Activated T-helper 2 cell treated with anti-CD3 and anti-CD28 coated beads, Interferon-gamma antibody, Interleukin-2, Interleukin-4, amounts not matched to agents 10 μg/mL and 5 μg/mL and 100 μg/mL, durations not matched to agents 14 hours and 24 hours and 36 hours (primary cell): ENCODE measurements at places on chromosomes 3 and 15. TPM values are rescaled to one million over a fixed set of nuclear protein-coding genes. Genes with fewer than 3 reads are reported as not detected.
A peak's percentile ranks its signal among the peaks of the same experiment; 100 is the strongest.

- DNase-seq = no peak
These were observed 12.4 kb upstream of the NFKBIZ start for GRCh38 chr3:101836652-101837598.

GRCh38 chr3:185820973-185821758 lies 3.7 kb downstream of the IGF2BP2 start:
- no peak for DNase-seq

AP3B2 gene
- not detected in 2 replicates for total RNA-seq

- no peak for DNase-seq
These were observed 35.7 kb downstream of the PYGO1 start for GRCh38 chr15:55552451-55552850.

ROBO2 gene
- total RNA-seq = not detected in 2 replicates

DNA sequence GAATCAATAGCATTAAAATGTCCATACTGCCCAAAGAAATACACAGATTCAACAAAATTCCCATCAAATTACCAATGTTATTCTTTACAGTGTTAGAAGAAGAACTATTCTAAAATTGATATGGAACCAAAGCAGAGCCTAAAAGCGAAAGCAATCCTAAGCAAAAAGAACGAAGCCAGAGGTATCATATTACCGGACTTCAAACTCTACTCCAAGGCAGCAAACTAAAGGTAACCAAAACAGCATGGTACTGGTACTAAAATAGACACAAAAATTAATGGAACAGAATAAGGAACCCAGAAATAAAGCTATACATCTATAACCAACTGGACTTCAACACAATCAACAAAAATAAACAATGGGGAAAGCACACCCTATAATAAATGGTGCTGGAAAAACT lies 167.5 kb downstream of the ADAMTS9 start:
- DNase-seq = no peak

PRR20G gene
- total RNA-seq = not detected in 2 replicates

GRCh38 chr15:77821188-77821958 lies 188.7 kb upstream of the LINGO1 start:
- DNase-seq = peak; percentile 13

DNA sequence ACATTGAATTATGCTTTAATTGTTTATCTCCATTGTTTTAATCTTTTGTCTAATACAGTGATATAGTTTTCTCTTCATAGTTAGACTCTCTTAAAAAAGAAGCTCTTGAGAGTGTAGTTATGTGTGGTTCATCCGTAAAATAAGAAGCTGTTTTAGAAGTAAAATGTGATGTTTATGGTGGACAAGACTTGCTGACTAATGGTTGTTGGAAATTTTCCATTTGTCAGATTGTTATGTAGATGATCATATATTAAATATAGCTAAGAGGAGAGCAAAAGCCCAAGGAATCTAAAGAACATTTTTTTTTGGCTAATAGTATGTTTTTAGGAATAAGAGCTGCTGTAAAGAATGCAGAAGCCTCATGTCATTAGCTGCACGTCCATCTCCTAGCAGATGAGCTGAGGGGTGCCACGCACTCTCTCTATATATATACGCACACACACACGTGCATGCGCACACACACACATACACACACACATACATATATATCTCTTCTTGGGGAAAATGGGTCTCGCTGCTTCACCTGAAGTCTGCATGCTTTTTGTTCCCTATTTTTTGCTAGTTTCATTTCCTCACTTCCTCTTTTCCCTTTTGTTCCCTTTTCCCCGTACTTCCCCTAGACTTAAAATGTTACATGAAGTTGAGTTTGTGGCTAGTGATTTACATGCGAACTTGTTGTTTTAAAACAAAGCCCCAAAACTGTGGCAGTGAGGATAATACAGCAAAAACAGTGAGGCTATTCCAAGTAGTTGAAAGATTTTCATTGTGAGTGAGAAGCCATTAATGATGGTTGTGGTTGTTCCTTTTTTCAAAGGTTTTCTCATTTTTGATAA lies 107.8 kb downstream of the MBNL1 start:
- no peak for DNase-seq

DNA sequence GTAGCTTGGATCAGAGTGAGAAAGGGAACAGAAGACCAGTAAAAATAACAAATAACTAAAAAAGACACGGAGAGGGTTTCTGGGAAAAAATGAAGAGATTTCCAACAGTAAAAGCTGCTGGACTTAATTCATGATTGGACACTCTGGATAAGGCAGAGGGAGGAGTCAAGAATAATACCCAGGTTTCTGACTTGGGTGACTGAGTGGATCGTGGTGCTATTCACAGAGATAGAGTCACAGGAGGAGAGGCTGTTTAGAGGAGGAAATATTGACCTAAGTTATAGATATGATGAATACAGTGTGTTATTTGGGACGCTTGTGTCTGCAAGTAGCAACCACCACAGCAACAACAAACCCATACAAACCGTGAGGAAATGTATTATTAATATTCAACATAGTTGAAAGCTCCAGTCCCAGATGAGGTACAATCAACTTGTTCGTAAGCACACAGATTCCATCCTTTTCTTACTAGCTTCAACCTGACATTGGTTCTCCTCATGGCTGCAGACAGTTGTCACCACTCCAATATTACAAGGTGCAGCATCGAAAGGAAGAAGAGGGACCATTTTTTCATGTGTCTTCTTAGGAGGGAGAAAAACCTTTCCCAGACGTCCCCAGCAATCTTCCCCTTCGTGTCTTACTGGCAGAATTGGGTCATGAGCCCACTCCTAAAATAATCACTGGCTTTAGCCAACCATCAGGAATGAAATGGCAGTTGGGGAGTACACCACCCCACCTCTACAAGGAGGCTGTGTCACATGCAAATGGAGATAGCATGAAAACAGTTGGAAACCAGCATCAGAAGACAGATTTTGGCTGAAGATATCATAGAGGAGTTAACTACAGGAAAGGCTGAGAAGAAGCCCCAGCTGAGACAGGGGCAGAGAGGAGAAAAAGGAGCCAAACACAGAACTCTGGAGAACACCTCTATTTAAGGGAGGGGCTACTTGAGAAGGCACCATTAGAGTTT lies 387.8 kb downstream of the SHQ1 start:
- no peak for DNase-seq

IL5RA gene
- total RNA-seq = 0.18 TPM in 1 of 2 replicates, not detected in the other

CCR3 gene
- total RNA-seq = not detected in 2 replicates

SCAANT1 gene
- total RNA-seq = 1.8 TPM in 1 of 2 replicates, not detected in the other

DNA sequence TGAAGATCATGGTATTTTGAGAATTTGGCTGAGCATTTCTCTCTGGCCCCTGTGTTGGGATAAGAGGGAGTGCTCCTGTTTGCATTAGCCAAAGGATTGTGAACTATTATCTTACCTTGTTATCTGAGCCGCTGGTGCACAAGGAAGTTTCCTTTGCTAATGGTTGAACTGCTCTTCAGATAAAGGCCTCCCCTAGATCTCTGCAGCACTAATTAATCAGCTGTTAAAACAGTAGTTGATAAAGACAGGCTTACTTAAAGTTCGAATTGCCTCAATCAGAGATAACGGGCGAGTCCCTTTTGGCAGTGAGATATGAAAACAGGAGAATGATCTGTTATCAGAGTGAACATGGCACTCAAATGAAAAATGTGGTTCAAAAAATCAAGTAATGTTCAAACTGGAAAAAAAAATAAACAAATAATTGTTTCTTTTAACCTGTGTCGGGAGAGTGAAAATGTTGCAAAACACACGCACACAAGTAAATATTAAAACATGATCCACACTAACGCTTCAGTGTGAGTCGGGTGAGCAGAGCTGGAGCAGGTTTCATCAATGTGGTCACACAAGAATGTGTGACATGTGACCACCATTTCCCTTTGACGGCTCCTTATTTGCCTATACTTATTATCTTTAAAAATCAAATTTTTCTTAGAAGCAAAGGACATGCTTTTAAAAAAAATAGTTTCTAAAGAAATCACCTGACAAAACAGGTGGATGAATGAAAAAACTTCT lies 469.1 kb downstream of the SOX2 start:
- DNase-seq = no peak

GRCh38 chr3:23129117-23129516 lies 74.0 kb upstream of the UBE2E2 start:
- DNase-seq = no peak

DNA sequence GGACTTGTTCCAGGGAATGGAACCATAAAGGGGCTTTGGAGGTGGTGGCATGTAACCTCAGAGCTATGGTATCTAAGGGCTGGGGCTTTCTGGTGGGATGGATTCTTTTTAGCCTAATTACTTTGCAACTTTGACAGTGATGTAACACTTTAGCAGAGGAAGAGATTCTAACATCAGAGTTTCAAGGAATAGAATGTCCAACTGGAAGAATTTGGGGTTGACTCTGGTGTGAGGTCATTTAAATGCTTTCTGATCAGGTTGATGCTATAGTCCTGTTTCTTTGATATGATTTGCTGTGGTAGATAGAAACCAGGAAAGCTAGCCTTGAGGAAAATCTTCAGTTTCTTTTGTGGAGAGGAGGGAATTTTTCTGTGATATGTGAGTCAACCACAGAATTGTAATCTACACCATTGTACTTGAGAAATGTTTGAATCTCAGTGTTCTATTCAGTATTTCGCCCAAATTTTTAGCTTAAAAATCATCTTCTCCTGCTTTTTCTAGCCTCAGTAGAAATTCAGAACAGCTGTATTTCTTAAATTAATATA lies 40.0 kb downstream of the ATP2C1 start:
- no peak for DNase-seq

- no peak for DNase-seq
These were observed 7.1 kb downstream of the CPLX3 start for GRCh38 chr15:74833376-74834107.

CMTM7 gene
- 60.0 and 60.9 TPM in 2 replicates for total RNA-seq

GRCh38 chr15:24318981-24319380 lies 356.6 kb upstream of the NPAP1 start:
- no peak for DNase-seq

SRGAP3 gene
- total RNA-seq = 0.71 and 0.85 TPM in 2 replicates

DNA sequence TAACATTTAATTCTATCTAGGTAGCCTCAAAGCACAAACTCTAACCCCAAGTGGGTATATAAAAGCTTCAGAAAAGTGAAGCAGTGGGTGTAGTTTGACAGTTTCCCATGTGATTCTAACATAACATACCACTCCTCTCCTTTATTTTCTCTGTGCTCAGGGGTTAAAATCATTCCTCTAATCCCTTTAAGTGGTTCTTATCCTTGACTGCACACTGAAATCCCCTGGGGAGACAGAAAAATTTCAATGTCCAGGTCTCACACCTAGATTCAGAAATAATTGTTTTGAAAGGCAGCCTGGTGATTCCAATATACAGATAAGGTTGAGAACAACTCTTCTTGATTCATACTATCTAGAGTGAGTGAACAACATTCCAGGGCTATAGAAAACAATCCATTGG lies 986.4 kb downstream of the ROBO1 start:
- DNase-seq = no peak

TMEM158 gene
- 1.7 and 1.9 TPM in 2 replicates for total RNA-seq

DNA sequence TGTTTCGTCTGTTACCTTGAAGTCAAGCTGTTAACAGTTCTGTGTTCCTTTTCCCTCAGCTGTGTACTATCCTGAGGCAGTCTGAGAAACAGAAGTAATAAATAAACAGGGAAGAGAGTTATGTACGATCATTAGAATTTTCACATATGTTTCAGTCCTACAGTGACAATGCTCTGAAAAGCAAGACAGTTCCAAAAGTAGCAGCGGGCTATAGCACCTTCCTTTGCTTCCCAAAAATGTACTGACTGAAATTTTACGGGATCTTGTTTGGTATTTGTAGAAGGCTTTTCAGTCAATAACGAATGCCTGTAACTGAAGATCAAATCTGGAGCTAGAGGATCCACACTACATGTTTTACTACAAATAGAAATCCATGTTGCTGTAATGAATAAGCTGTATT lies 428.1 kb downstream of the PYDC2 start:
- no peak for DNase-seq

SH2D7 gene
- total RNA-seq = not detected in 2 replicates

TMC3 gene
- not detected in 2 replicates for total RNA-seq

DNA sequence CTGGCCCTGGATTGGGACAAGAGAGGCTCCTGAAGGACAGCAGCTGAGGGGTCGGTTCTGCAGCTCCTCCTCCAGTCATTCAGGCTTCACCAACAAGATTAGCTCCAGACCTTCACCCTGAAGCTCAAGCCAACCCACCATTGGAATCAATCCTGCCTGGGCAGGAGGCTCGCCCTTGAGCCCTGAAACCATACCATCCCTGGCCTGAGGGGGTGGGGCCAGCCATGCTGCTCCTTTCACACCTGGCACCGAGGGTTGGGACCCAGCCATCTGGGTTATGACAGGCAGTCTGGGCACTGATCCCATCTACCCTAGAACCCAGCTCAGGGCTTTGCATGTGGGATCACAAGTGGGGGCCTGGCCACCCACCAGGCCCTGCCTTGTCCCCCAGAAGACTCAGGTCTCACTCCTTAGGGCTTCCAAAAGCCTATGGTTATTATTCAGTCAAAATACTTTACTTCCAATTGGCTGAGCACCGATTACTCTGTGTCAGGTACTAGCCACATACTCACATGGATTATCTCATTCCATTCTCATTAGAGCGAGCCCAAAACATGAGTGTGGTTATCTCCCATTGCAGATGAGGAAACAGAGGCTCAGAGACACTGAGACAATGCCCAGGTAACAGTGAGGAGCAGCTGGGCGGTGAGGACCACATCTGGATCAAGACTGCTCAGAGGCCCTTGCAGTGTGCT lies 3.1 kb downstream of the ABHD14B start:
- DNase-seq = no peak

GHSR gene
- total RNA-seq = not detected in 2 replicates

DNA sequence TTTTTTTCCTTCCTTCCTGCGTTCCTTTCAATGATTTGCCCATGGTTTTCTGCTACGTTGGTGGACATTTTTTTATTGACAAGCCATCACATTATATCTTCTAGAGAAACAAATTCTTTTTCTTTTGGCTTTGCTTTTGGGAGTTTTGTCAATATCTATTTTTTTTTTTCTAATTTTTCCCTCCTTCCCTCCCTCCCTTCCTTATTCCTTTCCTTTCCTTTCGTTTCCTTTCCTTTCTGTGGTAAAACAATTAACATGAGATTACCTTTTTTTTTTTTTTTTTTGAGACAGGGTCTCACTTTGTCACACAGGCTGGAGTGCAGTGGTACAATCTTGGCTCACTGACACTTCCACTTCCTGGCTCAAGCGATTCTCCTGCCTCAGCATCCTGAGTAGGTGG lies 153.7 kb downstream of the THRB start:
- DNase-seq = no peak

DNA sequence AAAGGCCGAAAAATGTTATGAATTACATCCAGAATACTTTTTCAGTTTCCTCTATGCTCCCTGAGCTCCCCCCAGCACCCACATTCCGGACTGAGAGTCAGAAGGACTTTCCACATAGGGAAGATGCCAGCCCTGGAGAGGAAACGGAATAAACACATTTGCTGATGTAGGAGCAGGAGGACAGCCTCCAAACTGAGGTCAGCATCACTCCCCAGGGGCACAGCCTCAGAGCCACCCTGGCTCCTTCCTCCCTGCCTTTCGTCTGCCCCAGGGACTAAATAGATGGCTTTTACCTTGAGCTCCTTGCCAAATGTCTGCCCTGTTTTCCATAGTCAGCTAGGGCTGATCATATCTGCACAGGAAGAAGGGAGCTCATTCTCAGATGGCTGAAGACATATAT lies 22.6 kb upstream of the SLCO2A1 start:
- DNase-seq = no peak

- no peak for DNase-seq
These were observed at the start of gene LIPC for GRCh38 chr15:58431221-58432149. Gene LIPC (plus strand): TSS chr15:58431991. CDS start chr15:58432033, 42 bp downstream.

GRCh38 chr15:51935466-51936104 lies 36.0 kb downstream of the LEO1 start:
- no peak for DNase-seq

TLR9 gene
- 0.32 and 0.50 TPM in 2 replicates for total RNA-seq

TPRG1 gene
- 91.8 and 95.9 TPM in 2 replicates for total RNA-seq

NANOGP8 gene
- not detected in 2 replicates for total RNA-seq

BCHE gene
- not detected in 2 replicates for total RNA-seq
